ENCODE measurements at places on chromosomes 5 and 9.
A peak's percentile ranks its signal among the peaks of the same experiment; 100 is the strongest.

GRCh38 chr5:122775550-122776542, 966 bp downstream of the SNX2 start:
- DNase-seq = no peak

GRCh38 chr9:124415852-124416484, 726 bp upstream of the PSMB7 start:
- no peak for DNase-seq

- peak; percentile 77 for DNase-seq
Measured at GRCh38 chr9:16154521-16155078, 601.8 kb downstream of the CCDC171 start.

- no peak for DNase-seq
Measured at GRCh38 chr9:3751125-3751758, 225.4 kb upstream of the RFX3 start.

DNA sequence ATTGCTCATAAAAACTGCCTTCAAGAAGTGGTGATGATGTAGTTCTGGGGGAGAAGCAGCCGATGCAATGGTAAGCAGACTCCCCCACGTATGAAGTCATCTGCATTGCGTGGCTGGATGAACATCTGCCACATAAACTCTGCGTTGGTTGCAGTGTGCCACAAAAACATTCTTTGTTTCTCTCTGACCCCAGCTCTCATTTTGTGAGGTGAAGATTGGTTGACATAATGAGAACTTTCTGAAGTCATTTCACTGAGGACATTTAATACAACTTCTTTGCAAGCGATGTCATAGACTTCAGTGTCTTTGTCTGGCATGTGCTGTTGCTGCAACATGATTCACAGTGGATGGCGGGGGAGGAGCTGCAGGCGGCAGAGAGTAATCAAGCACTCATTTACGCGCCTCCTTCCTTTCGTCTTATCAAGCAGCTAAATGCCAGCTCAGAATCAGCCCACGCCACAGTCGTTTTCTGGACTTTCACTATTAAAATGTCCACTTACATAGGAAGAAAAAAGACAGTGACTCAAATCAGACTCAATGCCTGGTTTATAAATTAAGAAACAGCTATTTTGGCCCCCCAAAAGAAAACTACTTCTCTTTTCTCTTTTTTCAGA, 91.5 kb upstream of the NFIL3 start:
- no peak for DNase-seq

- no peak for DNase-seq
Measured at GRCh38 chr9:133276923-133277322, 1.9 kb upstream of the ABO start.

DNA sequence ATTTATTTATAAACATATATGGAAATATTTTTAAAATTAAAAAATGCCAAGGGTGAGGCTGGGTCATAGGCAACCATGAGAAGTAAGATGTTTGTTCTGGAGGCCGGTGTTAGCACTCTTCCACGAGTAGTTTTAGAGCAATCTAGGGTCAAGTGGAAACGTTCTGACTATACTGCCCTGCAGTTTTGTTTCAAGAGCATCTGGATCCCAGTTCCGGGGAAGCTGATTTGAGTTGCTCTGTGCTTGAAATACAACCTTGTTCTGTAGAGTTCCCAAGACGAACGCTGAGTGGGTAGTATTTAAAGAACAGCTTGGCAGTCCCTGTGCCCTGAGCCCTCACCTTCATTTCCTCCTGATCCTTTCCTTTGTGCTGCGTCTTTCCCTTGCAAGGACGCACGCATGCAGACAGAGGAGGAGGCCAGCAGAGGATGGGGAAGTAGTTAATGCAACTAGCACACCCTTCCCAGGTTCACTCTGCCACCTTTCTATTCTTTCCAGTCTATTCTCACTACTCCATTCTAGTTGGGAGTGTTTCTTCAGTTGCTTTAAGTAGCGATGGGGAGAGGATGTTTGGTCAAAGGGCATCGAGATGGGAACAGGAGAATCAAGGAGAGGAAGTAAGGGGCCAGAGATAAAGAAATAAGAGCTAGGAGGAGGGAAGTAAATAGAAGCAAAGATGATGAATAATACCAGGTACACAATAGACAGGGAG, 68.3 kb upstream of the ZSWIM6 start:
- no peak for DNase-seq

DNA sequence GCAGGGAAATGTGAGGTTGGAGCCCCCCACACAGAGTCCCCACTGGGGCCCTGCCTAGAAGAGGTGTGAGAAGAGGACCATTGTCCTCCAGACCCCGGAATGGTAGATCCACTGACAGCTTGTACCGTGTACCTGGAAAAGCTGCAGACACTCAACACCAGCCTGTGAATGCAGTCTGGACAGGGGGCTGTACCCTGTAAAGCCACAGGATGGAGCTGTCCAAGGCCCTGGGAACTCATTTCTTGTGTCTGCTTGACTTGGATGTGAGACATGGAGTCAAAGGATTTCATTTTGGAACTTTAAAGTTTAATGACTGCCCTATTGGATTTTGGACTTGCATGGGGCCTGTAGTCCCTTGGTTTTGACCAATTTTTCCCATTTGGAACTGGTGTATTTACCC, 535.0 kb upstream of the MEF2C start:
- no peak for DNase-seq

DNA sequence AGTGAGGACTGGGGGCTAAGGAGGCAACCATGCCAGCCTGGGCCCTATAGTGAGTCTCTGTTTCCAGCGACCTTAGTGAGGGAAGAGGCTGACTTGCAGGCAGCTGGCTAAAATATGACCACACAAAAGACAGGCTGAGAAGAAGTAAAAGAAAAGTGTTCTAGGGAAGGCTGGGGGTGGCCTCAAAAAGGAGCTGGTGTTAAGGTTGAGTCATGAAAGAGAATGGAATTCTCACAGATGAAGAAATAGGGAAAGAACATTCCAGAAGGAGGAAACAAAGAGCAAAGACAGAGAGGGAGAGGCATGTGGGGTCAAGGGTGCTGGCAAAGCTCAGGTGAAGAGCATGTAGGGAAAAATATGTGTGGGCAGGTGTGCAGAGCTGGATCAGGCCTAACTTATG, 302.7 kb upstream of the RFX3 start:
- DNase-seq = no peak

GRCh38 chr5:172437445-172438318, 16.6 kb downstream of the SH3PXD2B start:
- no peak for DNase-seq

DNA sequence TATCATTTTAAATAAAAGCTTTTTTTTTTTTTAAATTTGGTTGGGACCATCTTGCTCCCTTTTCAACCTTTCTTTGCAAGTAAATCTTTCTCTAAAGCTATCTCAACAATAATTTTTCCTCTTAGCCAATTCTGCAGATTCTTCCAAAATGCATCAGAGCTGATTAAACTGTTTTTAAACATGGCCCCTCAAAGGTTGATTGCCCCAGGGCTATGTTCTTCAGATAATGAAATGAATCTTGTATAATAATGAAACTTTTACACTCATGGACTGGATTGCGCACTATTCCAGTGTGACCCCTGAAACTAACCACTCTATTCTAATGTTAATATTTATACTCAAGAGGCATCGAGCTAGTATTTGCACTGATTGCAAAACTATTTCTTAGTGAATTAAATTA, 222.8 kb upstream of the PRDM9 start:
- no peak for DNase-seq

DNA sequence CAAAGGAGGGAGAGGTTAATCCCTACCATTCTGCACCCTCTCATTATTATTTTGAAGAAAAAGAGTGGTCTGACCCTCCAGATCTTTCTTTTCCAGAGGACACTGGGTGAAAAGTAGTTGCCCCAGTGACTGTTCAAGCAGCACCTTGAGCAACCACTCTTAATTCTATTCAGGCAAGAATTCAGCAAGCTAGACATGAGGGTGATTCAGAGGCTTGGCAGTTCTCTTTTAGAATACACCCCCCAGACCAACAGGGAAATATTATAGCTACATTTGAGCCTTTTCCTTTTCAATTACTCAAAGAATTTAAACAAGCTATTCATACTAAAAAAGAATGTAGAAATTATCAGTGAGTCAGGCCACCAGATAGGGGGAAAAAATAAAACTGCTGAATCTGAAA, 178.3 kb downstream of the MRPS30 start:
- no peak for DNase-seq

DNA sequence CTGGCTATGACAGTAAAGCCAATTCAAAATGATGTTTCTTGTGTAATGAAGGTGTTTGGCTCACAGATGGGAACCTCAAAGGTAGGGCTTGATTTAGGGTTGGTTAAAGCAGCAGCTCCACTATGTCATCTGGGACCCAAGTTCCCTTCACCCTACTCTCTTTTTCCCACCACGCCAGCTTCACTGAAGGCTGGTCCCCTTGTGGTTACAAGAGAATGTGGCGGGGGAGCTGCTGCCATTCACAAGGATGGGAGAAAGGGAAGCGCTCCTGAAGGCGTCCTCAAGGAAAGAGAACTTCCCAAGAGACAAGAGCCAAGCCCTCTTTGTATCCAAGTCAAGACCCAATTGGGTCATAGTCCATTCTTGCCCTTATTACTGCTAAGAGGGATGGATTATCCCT, 72.7 kb downstream of the NTRK2 start:
- no peak for DNase-seq

GRCh38 chr9:98185021-98185567, 7.3 kb downstream of the CORO2A start:
- DNase-seq = no peak

GRCh38 chr9:85858056-85858750, 82.7 kb upstream of the NAA35 start:
- DNase-seq = no peak

- DNase-seq = no peak
Measured at GRCh38 chr5:171649075-171649401, 136.6 kb upstream of the SMIM23 start.

GRCh38 chr9:13608451-13608850, 329.0 kb upstream of the MPDZ start:
- DNase-seq = no peak

DNA sequence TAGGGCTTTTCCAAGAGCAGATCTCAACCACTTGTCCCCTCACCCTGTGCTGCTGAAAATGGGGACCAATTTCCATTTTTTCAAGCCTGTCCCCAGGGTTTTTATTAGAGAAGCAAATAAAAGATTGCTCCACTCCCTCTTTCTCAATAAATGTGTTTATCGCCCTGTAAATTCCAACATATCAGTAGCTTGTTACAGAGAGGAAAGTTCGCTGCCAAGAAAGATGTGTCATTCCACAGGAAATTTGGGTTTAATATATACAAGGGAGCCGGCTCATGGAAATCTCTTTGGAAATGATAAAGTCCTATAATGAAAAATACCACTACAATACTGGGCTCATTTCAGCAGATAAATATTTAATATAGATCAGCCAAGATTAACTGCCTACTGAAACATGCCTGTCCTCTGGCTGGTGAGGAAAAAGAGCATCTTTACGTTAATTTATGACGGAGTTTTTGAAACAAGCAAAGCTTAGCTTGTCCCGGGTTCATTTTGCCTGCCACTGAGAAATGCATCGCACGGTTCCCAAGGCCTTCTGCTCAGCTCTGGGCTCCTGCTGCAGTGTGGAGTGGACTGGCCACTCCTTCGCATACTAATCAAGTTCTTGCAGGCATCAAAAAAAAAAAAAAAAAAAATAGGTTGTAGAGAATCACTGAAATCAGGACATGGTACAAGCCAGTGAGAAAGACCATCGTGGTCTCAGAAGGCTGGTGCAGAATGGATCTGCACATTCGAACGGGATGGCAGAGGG, 84.5 kb downstream of the BRINP1 start:
- DNase-seq = no peak

DNA sequence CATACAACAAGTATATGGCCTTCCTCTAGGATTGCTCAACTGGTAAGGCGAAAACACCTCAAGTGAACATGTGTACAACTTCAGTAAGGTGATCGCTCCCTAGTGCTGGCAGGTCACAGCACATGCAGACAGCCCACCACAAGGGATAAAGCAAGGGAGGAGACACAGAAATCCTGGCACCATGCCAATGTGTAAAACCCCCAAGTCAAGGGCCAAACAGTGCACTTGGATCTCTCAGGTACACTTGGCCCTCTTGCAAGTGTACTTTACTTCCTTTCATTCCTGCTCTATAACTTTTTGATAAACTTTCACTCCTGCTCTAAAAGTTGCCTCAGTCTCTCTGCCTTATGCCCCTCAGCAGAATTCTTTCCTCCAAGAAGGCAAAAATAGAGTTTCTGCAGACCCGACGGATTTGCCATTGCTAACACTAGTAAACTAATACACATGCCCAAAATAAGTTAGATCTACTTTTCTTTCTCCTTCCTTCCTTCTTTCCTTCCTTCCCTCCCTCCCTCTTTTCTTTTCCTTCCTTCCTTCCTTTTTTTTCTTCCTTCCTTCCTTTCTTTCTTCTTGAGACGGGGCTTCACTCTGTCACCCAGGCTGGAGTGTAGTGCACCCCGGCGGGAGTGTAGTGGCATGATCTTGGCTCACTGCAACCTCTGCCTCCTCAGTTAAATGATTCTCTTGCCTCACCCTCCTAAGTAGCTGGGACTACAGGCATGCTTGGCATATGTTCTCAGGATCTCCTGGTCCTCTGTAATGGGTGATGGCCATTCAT, 6.8 kb upstream of the LNPEP start:
- DNase-seq = no peak

DNA sequence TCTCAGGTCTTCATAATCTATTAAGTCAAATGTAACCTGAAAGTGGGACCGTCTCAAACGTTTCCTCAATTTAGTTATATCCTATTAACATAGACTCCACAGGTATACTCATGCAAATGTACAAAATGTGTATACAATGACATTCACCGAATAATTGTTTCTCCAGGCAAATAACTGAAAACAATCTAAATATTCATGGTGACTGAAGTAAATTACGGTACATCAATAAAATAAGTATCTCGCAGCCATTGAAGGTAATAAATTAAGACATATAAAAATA, 482 bp downstream of the IARS1 start:
- no peak for DNase-seq

DNA sequence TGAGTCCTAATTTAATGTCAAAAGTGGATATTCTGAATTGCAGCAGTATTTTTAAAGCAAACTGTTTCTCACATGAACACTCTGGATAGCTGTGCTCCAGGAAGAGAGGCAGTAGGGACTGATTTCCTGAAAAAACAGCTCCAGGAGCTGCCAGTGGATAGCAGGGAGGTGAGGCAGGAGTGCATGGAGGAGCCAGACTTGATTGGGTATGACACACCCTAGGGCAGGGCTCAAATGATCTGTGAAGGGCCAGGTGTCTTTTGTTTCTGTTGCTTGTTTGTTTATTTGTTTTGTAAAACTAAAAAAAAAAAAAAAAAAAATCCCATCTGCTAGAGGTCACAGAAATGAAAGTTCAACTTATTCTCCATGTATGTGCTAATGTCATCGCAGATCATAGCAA, 83.4 kb downstream of the ADRB2 start:
- no peak for DNase-seq

DNA sequence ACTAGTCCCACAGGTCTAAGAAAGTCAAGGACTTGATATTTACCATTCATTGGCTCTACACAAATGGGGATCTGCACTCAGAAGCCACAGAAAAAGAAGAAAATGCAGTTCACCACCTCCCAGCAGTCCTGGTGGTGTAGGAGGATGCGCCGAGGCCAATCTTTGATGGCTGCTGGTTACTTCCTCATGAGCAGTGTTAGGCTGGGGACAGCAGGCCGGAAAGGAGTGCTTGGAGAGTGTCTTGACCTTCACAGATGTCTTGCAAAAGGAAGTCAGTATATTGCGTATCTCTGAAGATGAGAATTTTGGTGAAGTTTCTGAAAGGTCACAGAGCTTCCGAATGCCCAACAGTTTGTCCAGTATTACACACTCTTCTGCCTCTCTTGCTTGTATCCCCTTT, 597.0 kb downstream of the EBF1 start:
- DNase-seq = no peak

GRCh38 chr9:132414731-132415130, 4.7 kb downstream of the CFAP77 start:
- no peak for DNase-seq
